ENCODE measurements at places on chromosomes 6 and 20.

DNA sequence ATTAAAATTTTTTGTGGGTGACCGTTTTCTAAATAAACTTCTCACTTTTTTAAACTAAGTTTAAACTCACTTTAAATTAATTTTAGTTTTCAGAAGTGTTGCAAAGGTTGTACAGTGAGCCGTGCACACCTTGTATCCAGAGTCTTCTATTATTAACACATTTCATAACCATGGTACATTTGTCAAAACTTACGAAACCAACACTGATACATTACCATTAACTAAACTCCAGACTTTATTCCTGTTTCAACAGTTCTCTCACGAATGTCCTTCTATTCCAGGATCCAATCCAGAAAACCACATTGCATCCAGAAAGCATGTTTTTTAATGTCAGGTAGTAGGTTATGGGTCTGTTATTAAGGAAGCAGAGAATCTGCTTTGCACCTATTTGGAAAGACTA lies 319.9 kb downstream of the CBLN4 start:
- no peak for DNase-seq

DNA sequence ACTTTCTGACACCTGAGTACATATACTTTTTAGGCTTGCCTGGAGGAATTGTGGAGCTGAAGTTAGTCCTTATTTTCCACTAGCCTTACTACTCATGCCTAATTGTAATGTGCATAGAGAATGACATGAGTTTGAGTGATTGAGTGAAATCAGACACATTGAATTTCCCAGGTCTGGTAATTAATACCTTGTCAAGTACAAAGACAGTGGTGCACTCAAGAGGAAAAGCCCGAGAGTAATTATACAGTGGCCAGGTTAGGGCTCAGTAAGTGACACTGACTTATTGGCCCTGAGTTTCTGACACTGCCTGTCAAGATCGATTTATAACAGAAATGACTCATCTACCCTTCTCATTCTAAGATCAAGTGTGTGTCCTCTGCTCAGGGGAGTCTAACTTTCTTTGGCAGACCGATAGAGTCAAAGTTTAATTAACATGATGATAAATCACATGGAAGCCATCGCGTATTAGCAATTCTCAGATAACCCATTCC lies 288.3 kb downstream of the TPBG start:
- no peak for DNase-seq

- DNase-seq: peak; percentile 59
Observed at GRCh38 chr6:75266716-75267291, 17.8 kb downstream of the TMEM30A start.

DNA sequence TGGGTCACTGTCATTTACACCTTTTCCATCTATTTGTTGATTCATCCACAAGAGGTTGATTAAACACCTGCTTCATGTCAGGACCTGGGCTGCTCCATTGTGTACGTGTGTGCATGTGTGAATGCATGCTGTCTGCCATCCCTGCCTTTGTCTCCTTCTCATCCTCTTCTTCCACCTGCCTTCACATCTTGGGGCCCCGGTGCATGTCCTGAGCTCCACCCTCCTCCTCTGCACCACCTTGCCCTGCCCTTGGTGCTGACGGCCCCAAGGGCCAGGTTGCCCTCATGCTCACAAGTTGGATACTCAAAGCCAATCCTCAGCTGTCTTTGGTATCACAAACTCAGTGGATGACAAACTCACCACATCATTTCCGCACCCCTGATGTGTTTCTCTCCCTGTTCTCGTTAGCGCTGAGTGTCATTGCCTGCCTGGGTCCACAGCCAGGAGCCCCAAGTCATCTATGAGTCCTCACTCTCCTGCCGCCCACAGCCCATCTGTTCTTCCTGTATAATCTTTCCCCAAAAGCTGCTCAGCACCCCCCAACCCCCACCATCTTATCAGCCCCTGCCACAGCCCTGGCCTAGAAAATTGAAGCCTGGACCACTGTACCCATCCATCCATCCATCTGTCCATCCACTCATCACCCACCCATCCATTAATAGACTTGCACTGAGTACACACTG lies 85.0 kb downstream of the SRC start:
- DNase-seq: no peak

GRCh38 chr20:51359401-51359800 lies 183.1 kb downstream of the NFATC2 start:
- no peak for DNase-seq

DNA sequence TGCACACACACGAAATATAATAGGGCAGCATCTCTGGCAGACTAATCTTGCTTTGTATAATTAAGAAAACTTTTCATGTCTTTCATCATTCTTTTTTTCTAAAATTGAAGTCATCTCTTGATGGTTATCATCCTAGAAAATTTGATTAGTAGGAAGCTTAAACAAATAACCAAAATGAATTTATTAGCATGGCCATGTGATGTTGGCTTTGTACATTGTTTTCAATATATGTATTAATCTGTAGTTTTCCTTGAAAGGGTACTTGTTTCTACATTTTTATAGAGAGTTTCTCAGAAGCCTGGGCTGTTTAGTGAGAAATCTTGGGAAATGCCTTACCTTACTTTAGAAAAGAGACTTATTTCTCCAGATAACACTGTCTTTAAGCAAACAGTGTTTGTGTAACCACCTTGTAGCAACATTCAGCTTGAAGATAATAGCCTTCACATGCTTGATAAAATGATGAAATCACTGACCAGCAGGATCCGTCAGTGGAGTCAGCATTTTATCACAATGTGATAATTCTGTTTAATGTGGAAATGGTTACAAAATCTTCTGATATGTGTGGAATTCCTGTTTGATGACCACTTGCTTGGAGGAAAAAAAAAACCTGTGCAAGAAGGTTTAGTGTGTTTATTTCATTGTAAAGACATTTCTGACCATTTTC lies 147.8 kb downstream of the MACROD2 start:
- no peak for DNase-seq

- no peak for DNase-seq
Observed at GRCh38 chr20:48457193-48458002, 370.4 kb downstream of the PREX1 start.

DNA sequence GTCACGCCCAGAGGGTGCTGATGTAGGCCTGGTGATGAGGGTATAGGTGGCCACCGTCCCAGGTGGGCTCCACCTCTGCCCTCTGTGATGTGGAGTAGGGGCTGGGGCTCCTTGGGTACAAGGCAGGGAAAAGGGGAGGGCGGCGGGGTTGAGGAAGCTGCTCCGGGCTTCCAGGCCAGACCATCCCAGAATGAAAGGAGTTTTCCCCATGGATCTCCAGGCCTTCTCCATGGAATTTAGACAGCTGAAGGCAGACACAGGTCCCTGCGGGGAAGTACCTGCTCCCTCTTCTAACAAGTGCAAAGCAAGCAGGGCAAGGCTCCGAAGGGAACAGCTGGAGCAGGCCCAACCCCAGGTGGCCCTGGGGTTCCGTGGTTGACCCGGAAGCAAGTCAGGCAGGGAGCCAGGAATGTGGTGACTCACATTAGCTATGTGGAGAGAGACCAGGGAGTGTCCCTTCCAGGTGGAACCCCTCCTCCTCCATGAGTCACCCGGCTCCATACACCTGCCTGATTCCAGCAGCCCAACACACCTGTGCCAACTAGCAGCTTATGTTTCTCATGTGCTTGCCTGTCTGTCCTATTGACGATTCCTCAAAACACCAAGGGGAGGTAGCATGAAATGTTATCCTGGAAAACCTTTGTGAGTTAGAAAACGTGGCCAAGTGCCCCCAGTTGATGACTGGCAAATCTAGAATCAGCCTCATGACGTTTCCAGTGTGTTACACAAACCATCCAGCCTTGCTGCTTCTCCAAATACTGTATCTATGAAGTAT lies 59.7 kb upstream of the SNX9 start:
- DNase-seq: no peak

DNA sequence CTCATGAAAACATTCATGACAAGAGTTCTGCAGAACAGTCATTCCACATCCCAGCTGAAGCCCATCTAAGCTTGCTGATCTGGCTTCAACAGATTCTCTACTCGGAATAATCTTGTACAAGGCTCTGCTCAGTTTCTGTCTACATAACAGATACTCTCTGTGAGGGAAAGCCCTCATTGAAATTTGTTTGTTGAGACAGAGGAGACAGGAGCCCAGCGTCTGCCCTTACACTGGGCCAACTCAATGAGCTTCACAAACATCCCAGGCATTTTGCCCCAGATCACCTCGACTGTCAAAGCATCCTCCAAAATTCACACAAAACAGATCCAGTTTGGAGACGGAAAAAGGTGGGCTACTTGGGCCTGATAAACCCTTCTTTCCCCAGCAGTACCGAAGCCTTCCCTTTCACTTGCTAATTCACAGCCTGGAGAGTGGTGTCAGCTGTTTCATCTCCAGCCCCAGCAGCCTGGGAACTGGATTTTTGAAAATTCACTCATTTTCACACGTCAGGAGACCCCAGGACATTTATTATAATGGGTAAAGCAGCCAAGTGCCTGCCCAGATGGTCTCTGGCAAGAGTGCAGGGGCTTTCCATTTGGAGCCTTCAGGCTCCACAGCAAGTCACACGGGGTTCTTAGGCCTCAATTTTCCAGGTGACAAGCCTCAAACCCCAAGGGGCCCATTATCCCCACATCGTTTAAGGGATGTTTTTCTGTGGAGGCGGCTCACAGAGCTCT lies 7.3 kb downstream of the CCDC167 start:
- no peak for DNase-seq

DNA sequence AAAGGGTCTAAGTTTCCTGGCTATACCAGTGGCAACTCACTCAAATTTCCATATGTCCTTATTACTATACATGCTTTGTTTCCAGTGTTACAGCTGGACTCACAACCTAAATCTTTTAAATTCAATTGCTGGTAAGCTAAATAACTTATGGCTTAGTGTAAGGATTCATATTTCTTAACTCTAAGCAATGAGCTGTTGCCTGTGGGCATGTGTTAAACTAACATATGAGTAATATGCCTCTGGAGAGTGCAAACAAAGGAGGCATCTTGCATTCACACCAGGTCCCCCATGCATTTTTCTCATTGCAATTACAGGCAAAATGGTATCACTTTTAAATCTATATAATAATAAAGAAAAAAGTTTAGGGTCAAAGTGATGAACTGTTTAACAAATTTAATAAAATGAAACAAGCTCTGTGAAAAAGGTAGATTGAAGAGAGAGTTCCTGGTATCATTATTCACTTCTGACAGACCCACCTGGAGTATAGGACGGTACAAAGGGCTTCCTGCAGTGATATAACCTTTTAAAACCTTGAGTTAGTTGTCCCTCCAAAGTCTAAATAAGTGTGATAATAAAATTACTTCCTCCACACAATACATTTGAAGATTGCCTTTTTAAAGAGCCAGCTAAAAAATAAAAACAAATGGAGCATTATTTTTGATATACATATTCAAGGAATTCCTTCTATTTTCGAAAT lies 57.6 kb upstream of the HMGCLL1 start:
- DNase-seq: no peak

GRCh38 chr6:90021711-90022110 lies 127.4 kb downstream of the GJA10 start:
- DNase-seq: no peak

GRCh38 chr6:95601133-95601532 lies 23.8 kb downstream of the MANEA start:
- DNase-seq: no peak

DNA sequence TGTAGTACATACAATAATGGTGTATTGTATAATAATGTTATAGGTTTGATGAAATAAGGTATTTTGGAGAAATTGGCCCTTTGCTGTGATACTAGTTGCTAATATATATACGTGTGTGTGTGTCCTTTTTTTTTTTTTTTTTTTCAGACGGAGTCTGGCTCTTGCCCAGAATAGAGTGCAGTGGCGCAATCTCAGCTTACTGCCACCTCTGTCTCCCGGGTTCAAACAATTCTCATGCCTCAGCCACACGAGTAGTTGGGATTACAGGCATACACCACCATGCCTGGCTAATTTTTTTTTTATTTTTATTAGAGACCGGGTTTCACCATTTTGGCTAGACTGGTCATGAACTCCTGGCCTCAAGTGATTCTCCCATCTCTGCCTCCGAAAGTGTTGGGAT lies 23.3 kb downstream of the SENP6 start:
- DNase-seq: no peak

- DNase-seq: no peak
Observed at GRCh38 chr6:18280084-18280483, 15.8 kb upstream of the DEK start.

- no peak for DNase-seq
Observed at GRCh38 chr6:161884782-161885181, 610.9 kb upstream of the AGPAT4 start.

GRCh38 chr6:76124018-76124417 lies 51.6 kb upstream of the IMPG1 start:
- no peak for DNase-seq

- DNase-seq: no peak
Observed at GRCh38 chr6:11222385-11223277, 9.8 kb downstream of the NEDD9 start.

- no peak for DNase-seq
Observed at GRCh38 chr6:157620944-157621343, 202.1 kb upstream of the SNX9 start.

GRCh38 chr6:47437592-47437991 lies 40.0 kb upstream of the CD2AP start:
- no peak for DNase-seq

- DNase-seq: no peak
Observed at GRCh38 chr20:32168184-32168910, 39.2 kb downstream of the PLAGL2 start.

GRCh38 chr20:4702562-4703280 lies 19.0 kb upstream of the PRND start:
- DNase-seq: no peak

DNA sequence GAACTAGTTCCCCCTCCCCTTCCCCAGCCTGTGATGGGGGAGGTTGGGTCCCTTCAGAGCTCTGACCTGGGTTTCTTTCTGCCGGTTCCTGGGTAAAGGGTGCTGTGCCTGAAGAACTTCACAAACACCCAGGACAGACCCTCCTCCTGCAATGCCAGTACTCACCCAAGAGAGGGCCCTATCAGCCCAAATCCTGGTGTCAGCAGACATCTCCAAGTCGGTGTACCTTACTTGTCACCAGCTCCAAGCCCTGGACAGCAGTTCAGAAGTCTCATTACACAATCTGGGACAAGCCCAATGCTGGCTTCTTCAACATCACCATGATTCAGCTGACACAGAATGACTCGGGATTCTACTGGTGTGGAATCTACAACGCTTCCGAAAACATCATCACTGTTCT lies 467 bp downstream of the TREML4 start:
- DNase-seq: peak; percentile 82

GRCh38 chr6:43810965-43811732 lies 41.1 kb downstream of the VEGFA start:
- peak; percentile 67 for DNase-seq

DNA sequence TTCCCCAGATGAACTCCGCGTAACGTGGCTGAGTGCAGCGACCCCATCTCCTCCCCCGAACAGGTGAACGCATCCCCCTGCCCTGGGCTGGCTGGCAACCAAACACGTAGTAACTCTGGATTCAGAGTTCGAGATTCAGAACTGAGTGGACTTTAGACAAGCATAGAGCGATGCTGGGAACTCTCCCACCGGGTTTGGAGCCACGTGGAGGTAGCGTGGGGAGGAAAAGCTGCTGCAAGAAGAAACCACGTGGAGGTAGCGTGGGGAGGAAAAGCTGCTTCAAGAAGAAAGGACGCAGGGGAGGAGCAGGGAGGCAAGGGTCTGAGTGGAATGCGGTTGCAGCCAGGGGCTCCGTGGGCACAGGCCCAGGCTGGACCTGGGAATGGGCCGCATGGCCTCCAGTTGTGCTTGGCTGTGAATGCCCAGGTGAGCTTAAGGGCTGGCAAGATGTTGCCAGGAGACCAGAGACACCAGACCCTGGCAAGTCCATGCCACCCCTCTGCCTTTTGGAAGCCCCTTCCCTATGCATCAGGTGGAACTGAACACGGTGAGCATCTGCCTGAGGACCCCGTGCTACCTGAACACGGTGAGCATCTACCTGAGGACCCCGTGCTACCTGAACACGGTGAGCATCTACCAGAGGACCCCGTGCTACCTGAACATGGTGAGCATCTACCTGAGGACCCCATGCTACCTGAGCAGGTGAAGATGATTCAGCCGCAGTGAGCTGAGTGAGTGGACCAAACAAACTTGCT lies 118.0 kb upstream of the FRMD1 start:
- no peak for DNase-seq

All from hematopoietic multipotent progenitor cell treated with erythropoietin and hydrocortisone succinate and interleukin-3 and kit ligand, for 15 days (in vitro differentiated cells).